A549 treated with RU486 at 1 μM for 4 hours (cell line): ENCODE measurements at places on chromosomes 2 and 18. TPM values are rescaled to one million over a fixed set of nuclear protein-coding genes. Genes with fewer than 3 reads are reported as not detected.

The EEF1B2 gene
- 1,032 to 1,168 TPM (median 1,129 TPM) in 5 replicates for total RNA-seq

The TRMT61B gene
- total RNA-seq, result 11.9 to 18.8 TPM (median 16.4 TPM) in 5 replicates

The C2orf92 gene
- 0.37 to 1.1 TPM (median 0.47 TPM) in 5 replicates for total RNA-seq

The GPR55 gene
- not detected in 5 replicates for total RNA-seq

The HAAO gene
- total RNA-seq, result not detected in 5 replicates

The C2orf66 gene
- 0.07 to 0.19 TPM (median 0.13 TPM) in 3 of 5 replicates, not detected in the others for total RNA-seq

The TMEM178A gene
- 0.10 to 0.20 TPM (median 0.15 TPM) in 3 of 5 replicates, not detected in the others for total RNA-seq

The REEP1 gene
- 0.55 to 0.62 TPM (median 0.61 TPM) in 5 replicates for total RNA-seq

The NR4A2 gene
- total RNA-seq, result 2.4 to 4.0 TPM (median 3.2 TPM) in 5 replicates

The NCOA1 gene
- total RNA-seq, result 8.4 to 10.0 TPM (median 9.2 TPM) in 5 replicates

The BCL11A gene
- total RNA-seq, result 0.31 to 0.54 TPM (median 0.37 TPM) in 3 of 5 replicates, not detected in the others

The SERPINB3 gene
- 0.09 to 0.21 TPM (median 0.14 TPM) in 3 of 5 replicates, not detected in the others for total RNA-seq

The SAG gene
- not detected in 5 replicates for total RNA-seq

The CREG2 gene
- 5.5 to 10.0 TPM (median 8.8 TPM) in 5 replicates for total RNA-seq

The LTBP1 gene
- total RNA-seq, result 15.7 to 28.3 TPM (median 26.4 TPM) in 5 replicates

The DYNAP gene
- total RNA-seq, result not detected in 5 replicates

The SH2D6 gene
- total RNA-seq, result 0.46 to 1.6 TPM (median 0.55 TPM) in 5 replicates

The SPR gene
- 89.5 to 146 TPM (median 142 TPM) in 5 replicates for total RNA-seq

The LCT gene
- total RNA-seq, result 0.03 to 0.07 TPM (median 0.05 TPM) in 3 of 5 replicates, not detected in the others

The CHRNG gene
- not detected in 5 replicates for total RNA-seq

The FBXO48 gene
- 0.45 to 0.56 TPM (median 0.49 TPM) in 5 replicates for total RNA-seq

The TEX261 gene
- total RNA-seq, result 73.1 to 84.6 TPM (median 83.3 TPM) in 5 replicates

The TRIB2 gene
- total RNA-seq, result 0.13 to 0.81 TPM (median 0.31 TPM) in 5 replicates

The NEMP2 gene
- 3.5 to 7.6 TPM (median 7.1 TPM) in 5 replicates for total RNA-seq

The C1QL2 gene
- total RNA-seq, result 0.07 to 0.15 TPM (median 0.11 TPM) in 4 of 5 replicates, not detected in the other

The SCN3A gene
- total RNA-seq, result 0.02 TPM in 2 of 5 replicates, not detected in the others

The TSPYL6 gene
- not detected in 5 replicates for total RNA-seq

The RFX8 gene
- total RNA-seq, result not detected in 5 replicates

The PIGN gene
- 7.8 to 11.1 TPM (median 9.9 TPM) in 5 replicates for total RNA-seq

The ACKR3 gene
- total RNA-seq, result 19.7 to 29.6 TPM (median 24.3 TPM) in 5 replicates

The CFAP221 gene
- 0.19 to 0.72 TPM (median 0.32 TPM) in 4 of 5 replicates, not detected in the other for total RNA-seq
